ENCODE measurements at places on chromosomes 12 and 14.
A peak's percentile ranks its signal among the peaks of the same experiment; 100 is the strongest.

- DNase-seq: peak; percentile 75
These were observed 850 bp upstream of the ZNF385A start for GRCh38 chr12:54385251-54385914.

DNA sequence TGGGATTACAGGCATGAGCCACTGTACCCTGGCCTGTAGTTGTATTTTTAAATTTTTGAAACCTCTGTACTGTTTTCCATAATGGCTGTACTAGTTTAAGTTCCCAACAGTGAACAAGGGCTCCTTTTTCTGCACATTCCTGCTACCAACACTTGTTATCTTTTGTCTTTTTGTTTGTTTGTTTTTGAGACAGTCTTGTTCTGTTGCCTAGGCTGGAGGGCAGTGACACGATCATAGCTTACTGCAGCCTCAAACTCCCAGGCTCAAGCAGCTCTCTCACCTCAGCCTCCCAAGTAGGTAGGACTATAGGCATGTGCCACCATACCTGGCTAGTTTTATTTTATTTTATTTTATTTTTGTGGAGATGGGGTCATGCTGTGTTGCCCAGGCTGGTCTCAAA is 23.0 kb downstream of the BRMS1L start:
- no peak for DNase-seq

- no peak for DNase-seq
These were observed 40.1 kb upstream of the DDHD1 start for GRCh38 chr14:53193193-53193592.

- DNase-seq: no peak
These were observed 13.7 kb downstream of the TCTN1 start for GRCh38 chr12:110627500-110628195.

All from GM10248 (cell line).